Glutamatergic neuron (in vitro differentiated cells): ENCODE measurements at places on chromosomes 11 and 22.

DNA sequence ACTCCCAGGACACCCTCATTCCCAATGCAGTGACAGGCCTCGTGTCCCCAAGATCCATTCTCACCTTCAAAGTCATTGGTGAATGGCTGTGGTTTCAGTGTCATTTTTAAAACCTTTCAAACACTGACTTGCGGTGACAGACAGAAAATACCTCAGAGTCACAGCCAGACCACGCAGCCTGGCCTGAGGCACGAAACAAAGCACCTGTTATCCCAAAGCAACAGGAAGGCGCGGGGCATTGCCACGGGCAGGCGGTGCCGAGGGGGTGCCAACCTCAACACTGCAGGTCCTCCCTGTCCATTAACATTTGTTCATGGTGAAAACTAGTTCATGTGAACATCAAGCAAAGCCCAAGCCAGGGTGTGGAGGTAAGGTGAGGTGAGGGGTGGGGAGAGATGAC is 38.2 kb downstream of the RPUSD4 start:
- no peak for DNase-seq

- DNase-seq, result no peak
Measured at GRCh38 chr11:80390505-80390904, 949.7 kb upstream of the TENM4 start.

DNA sequence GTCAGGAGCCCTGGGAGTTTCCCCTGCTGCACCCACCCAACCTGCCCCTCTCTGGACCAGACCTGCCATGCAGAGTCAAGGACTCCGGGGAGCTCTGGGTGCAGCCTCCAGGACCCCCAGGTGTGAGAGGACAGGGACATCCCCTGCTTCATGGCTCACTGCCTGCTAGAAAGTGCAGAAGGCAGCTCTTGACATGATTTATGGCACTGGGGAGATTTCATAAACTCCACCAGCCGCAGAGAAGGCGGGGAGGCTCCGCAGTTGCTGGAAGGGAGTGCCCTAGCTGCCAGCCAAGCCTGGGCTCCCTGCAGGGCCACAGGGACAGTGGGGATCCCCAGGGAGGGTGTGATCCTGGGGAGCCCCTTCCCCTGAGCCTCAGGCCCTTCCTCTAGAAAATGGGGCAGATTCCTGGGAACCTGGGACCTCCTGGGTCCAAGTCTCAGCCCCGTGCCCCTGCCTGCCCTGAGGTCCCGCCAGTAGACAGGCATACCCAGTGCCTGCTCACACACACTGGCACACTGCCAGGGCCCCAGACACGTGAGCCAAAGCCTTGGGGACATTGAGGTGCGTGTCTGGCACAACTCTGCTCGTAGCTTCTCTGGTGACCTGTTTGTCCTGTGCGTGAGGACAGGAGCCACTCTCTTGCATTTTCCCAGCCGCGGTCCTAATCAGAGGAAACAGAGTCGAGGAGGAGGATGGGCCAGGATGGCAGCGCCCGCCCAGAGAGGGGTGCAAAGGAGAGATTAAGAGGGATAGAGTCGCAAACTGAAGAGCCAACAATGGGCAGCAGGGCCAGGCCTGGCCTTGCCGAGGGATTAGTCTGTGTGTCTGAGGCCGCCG is 13.8 kb downstream of the CABP7 start:
- DNase-seq, result no peak

- no peak for DNase-seq
Measured at GRCh38 chr11:68311160-68312116, 953 bp upstream of the LRP5 start.

GRCh38 chr11:13358596-13359270 is 81.1 kb downstream of the BMAL1 start:
- no peak for DNase-seq

GRCh38 chr11:316891-317301 is 3.1 kb downstream of the IFITM1 start:
- DNase-seq, result no peak

DNA sequence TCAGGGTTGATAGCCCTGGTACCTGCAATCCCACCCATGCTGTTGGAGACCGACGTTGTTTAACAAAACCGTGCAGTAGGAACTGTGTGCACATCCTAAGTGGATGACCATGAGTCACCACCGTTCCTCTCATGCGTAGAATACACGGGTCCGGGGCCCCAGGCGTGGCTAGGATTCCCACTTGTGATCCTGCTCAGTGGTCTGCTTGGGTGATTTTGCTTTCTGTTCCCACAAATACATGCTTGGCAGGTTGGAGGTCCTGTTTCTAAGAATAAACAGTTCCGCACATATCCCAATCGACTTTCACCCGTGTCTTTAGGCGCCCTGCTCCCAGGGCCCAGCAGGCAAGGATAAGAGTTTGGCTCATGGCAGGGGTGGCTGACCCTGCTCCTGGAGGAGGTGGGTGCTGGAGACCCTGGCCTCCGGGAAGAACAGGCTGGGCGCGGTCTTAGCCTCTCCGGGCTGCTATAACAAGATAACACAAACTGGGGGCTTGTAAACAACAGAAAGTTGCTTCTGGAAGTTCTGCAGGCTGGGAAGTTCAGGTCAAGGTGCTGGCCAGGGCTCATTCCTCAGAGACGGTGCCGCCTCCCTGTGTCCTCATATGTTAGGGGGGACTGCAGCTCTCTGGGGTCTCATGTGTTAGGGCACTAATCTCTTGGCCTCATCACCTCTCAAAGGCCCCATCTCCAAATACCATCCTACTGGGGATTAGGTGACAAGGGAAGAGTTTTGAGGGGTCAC is 1028.3 kb downstream of the BRD1 start:
- no peak for DNase-seq

- DNase-seq, result no peak
Measured at GRCh38 chr11:63940786-63941185, 2.0 kb downstream of the NAA40 start.

DNA sequence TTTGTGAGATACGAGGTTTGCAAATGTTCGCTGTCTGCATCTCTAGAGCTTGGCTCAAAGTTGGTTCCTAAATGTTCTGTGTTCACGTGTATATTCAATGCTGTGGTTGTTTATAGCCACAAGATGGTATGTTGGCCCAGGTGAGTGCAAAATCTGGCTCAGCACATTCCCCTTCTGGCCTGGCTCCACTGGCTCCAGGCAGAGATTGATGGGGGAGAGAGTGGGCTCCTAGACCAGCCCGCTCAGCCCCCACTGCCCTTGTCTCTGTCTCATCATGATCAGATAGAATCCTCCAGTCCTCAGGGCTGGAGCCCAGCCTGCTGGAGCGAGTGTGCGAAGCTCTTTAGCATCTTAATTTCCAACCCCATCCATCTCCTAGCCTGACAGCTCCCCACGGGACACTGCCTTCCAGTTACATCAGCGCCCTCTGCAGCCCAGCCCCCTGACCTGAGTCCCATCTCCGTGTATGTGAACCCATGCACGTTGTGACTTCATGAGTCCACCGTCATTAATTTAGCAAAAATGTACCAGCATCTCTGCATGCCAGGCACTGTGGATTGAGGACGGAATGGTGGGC is 2.0 kb downstream of the P2RX3 start:
- peak; percentile 85 for DNase-seq

DNA sequence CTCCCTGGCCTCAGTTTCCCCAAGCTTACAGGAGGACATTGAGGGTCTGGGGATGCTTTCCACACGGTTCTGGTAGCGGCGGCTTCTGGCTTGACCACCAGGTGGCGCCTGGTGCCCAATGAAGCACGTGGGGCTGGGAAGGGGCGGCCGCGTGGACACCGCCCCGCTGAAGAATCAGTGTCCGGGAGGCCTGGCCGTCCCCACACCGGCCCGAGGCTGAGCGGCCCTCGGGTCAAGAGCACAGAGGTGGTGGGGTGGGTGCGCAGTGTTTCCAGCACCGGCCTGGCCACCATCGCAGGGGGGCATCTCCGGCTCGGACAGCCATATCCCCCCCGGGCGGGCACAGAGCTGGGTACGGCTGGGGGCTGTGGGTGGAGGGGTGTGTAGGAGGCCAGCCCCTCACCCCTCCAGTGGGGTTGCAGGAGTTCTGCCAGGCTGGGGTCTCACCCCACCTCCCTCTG is 27.8 kb upstream of the PPARA start:
- peak; percentile 87 for DNase-seq

- no peak for DNase-seq
Measured at GRCh38 chr22:18991138-18991432, 55.0 kb upstream of the PRODH start.

DNA sequence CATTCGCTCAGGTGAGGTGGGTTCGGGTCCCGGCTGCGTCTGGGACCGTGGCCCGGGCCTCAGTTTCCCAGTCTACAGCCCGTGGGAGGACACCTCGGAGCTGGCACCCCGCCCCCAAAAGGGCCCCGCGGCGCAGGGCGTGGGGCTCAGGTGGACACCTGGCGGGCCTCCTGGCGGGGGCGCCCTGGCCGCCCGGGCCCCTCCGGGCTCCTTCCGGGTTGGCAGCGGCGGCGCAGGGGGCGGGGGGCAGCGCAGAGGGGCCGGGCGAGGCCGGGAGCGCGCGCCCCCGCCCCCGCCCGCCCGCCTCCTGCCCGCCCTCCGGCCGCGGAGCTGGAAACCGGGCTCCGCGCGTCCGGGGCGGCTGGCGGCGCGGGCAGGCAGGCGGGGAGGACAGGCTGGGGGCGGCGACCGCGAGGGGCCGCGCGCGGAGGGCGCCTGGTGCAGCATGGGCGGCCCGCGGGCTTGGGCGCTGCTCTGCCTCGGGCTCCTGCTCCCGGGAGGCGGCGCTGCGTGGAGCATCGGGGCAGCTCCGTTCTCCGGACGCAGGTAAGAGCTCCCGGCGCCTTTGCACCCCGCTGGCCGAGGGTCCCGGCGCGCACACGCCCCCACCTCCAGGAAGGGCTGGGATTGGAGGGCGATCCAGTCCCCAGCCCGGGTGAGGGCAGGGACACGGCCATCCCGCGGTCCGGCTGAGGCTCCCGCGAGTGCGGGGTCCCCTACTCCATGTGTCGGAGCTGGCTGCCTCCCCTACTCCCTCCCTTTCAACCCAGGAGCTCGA is at the start of gene EMID1:
Gene EMID1 (plus strand): TSS at position 303 of the 778 bp plus-strand sequence. CDS start 143 bp downstream, at position 446.
- DNase-seq, result peak; percentile 69

GRCh38 chr11:3894128-3894731 is 38.8 kb downstream of the STIM1 start:
- DNase-seq, result no peak

- DNase-seq, result peak; percentile 4
Measured at GRCh38 chr11:134536677-134537076, 124.6 kb upstream of the B3GAT1 start.

- no peak for DNase-seq
Measured at GRCh38 chr11:9041747-9042146, 37.9 kb upstream of the NRIP3 start.

DNA sequence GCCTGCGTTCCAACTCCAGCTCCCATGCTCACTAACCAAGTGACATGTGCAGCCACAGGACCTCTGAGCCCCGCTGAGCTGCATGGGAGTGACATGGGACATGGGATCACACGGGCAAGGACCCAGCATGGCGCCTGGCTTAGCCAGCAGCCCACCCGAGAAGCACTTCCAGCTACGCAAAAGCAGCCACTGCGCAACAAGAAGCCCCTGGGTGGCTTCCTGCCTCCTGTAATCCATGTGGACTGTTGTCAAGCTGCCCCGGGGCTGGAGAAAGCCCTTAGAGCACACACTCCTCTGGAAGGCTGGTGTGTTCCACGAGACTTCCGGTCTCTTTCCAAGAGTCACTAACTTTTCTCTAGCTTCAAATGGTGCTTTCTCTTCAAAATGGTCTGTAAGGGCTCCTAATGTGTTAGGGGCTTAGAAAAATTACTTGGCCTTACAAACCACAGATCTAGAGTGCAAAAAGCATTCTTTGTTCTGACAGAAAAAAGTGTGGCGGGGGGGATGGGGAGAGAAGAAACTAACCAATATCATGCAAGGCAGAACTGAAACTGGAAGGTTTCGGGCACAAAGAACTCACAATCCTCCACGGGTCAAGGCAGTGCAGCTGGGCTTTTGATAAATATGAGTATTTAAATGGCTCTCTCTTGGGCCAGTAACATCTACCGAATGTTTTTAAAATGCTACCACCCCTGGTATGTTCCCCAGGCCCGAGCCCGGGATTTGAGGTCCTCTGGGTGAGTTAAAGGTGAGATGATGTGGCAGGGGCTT is 5.5 kb downstream of the C11orf24 start:
- no peak for DNase-seq

GRCh38 chr22:46478083-46478551 is 59.3 kb downstream of the CELSR1 start:
- no peak for DNase-seq

- DNase-seq, result no peak
Measured at GRCh38 chr11:131980888-131981668, 610.7 kb downstream of the NTM start.

DNA sequence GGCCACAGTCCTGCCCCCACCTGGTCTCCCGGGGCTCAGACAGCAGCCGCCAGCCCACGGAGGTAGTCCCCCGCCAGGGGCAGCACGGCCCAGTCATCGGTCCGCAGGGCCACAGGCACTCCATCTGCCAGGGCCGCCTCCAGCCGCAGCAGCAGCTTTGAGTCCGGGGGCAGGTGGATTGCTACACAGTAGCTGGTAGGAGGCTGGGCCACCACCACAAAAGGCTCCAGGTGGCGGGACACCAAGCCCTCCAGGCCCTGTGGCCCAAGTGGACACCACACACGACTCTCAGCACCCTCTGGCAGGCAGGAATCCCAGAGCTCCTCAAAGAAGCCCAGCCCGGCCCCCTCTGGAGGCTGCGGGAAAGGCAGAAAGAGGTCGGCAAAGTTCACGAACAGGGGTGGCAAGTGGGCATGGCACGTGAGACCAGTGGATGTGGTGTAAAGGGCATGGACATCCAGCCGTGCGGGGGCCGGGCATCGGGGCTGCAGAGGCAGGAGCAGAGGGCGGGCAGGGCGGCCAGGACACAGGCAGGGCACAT is 2.9 kb downstream of the AP5B1 start:
- no peak for DNase-seq

DNA sequence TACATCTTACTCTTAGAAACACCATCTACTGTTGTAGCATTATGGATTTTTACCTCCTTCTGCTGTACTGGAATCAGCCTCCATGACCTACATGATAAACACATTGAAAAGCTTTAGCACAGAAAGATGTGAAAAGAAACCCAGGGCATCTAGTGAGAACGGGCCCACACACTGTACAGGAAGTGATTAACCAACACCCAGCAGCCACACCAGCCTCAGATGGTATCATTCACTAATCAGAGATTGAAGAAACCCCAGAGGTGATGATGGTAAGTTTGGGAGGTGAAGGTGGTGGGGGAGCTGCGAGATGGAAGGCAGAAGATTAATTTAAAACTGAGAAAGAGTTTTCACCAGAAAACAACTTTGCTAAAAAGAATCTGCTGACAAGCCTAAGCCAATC is 46.1 kb downstream of the RASSF10 start:
- DNase-seq, result no peak

DNA sequence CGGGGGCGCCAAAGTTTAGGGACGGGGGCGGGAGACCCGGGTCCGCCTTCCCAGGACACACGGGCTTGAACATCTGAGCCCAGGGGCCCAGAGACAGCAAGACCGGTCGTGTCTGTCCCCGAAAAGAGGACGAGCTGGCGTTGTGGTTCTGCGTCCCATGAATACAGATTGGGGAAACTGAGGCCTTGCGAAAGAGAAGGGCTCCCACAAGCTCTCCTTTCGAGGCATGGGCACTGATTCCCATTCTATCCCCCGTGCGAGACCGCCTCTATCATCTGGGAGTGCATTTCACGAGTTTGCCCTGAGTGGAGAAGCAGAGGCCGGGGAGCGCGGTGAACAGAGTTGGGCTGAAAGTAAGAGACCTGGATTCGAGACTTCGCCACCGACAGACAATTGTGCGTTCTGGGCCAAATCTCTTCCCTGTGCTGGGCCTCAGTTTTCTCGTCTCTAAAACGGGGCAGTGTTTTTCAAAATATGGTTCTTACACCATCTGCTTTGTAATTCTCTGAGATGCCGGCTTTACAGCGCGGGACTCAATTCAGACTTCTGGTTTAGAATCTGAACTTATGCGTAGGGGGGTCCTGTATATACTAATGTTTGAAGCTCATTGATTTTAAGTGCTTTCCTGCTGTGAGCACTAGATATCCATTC is 471 bp downstream of the RNF185 start:
- DNase-seq, result peak; percentile 35
